Right ventricle myocardium inferior (tissue), 1 donor: ENCODE measurements at places on chromosomes 3 and 15. TPM values are rescaled to one million over a fixed set of nuclear protein-coding genes. Genes with fewer than 3 reads are reported as not detected.

- no peak for DNase-seq
Observed at GRCh38 chr3:82132210-82133069, 371.0 kb upstream of the GBE1 start.

MB21D2 gene
- 2.1 TPM for total RNA-seq

SLC30A4 gene
- 4.0 TPM for total RNA-seq

DNA sequence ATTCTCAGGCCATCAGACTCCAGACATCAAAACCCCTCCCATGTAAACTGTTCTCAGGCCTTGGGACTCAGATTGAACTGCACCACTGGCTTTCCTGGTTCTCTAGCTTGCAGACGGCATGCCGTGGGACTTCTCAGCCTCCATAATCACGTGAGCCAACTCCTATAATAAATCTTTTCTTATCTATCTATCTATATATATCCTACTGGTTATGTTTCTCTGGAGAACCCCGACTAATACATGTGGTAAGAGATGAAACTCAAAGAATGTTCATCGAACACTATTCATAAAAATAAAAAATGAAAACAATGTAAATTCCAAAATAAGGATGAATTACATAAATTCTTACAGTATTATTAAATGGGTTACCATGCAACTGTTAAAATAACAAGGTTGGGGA is 84.5 kb upstream of the NTRK3 start:
- DNase-seq: no peak

- DNase-seq: no peak
Observed at GRCh38 chr3:10549617-10550230, 44.3 kb upstream of the ATP2B2 start.

DNA sequence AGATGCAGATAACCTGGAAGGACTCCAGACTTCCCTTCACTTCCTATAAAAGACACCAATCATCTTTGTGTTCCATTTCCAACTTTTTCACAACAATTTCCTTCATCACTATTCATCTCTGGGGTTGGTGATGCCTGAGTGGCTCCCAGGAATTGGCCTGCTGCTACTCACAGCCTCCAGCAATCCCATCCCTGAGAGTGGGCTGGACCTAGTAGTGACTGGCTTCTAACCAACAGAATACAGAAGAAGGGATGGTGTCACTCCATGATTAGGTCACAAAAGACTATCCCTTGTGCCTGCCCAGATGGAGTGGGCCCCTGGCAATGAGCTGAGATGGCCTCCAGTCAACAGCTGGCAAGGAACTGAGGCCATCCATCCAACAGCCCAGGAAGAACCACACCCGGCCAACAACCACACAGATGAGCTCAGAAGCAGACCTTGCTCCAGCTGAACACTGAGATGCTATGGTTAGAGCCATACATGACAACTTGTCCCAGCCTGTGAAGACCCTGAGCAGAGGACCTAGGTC is 20.9 kb downstream of the OCA2 start:
- no peak for DNase-seq

ATP13A4 gene
- 0.38 TPM for total RNA-seq

- no peak for DNase-seq
Observed at GRCh38 chr15:80831606-80832224, 52.5 kb downstream of the CEMIP start.

- no peak for DNase-seq
Observed at GRCh38 chr3:71968544-71968943, 183.6 kb upstream of the PROK2 start.

MCF2L2 gene
- total RNA-seq: 0.22 TPM

PLEKHO2 gene
- total RNA-seq: 10.4 TPM

DNA sequence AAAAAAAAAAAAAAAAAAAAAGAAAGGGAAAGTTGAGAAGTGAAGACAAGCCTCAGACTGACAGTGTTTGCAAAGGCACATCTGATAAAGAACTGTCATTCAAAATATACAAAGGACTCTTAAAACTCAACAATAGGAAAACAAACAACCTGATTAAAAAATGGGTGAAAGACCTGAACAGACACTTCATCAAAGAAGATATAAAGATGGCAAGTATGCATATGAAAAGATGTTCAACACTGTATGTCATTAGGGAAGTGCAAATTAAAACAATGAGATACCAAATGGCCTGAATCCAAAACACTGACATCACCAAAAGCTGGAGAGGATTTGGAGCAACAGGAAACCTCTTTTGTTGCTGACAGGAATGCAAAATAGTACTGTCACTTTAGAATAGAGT is 48.6 kb downstream of the MCCC1 start:
- no peak for DNase-seq

NOX5 gene
- total RNA-seq: not detected

- no peak for DNase-seq
Observed at GRCh38 chr3:62604298-62604697, 230.9 kb upstream of the FEZF2 start.

GRCh38 chr3:132461544-132461943 is 44.2 kb downstream of the DNAJC13 start:
- no peak for DNase-seq

CACNA2D2 gene
- total RNA-seq: 1.2 TPM

KIF7 gene
- total RNA-seq: 2.2 TPM

ADAMTS17 gene
- total RNA-seq: 1.4 TPM

DNA sequence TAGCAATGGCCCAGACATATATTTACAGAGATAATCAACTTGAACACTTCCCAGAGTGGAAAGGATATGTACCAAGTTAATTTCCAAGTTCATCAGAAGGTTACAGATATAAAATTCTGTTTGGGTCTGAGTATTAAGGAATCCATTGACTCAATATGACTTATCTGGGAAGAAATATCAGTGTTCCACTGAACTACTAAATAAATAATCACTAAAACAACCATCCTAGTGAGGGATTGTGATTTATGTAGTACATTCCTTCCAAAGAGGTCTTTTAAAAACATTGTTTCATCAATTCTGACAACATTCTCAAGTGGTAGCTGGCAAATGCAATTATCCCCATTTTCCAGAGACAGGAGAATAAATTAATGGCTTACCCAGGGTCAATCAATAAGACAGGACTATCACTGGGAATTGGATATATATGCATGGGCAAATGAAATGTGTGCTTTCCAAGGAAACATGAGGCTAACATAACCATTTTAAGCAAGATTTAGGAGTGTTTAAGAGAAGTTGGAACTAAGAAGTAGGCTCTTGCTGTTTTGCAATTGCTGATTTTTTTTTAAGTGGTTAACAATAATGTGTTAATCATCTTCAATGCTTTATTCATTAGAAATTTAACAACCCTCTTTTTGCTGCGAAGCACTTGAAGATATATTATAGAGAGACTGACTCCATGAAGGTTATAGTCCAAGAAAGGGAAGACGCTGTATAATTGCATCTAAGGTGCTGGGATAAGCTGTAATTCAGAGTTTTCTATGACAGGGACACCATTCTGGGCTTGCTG is 37.9 kb downstream of the SLC9A9 start:
- no peak for DNase-seq

GREM1 gene
- total RNA-seq: not detected

DNA sequence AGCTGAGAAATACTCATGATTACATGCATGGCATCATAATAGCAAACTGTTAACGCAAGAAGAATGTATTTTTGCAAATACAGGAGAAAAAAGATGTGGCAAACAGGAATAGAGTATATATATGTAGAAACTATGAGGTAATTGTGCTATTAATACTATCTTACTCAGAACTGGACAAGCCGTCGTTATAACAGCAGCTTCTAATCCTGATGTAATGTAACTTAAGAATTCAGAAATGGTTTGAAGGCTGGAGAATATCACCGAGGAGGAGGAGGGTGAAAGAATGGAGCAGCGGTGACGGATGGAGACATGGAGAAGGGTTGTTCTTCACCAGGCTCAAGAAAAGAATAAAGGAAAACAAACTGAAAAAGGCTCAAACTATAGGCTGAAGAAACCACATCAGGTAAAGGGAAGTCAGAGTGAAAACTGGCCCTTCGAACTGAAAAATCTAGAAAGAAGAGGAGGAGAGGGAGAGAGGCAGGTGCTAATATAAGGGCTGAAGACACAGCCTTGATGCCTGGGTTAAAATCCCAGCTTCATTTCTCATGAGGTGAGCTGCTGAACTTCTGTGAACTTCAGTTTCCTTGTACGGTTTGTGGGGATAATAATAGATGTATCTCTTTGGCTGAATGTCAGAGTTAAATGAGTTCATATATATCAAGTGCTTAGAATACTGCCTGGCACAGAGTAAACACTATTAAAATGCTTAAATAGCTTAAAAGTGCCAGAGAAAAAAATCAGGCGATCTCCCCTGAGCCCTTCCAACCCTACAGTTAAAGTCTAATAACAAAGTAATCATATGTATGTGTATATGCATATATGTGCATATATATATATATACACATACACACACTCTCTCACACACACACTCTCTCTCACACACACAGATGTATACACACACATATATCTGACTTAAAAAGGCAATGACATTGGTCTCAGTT is 43.9 kb downstream of the GOLIM4 start:
- DNase-seq: no peak

GRCh38 chr3:177133860-177134815 is 63.1 kb downstream of the TBL1XR1 start:
- DNase-seq: no peak

DNA sequence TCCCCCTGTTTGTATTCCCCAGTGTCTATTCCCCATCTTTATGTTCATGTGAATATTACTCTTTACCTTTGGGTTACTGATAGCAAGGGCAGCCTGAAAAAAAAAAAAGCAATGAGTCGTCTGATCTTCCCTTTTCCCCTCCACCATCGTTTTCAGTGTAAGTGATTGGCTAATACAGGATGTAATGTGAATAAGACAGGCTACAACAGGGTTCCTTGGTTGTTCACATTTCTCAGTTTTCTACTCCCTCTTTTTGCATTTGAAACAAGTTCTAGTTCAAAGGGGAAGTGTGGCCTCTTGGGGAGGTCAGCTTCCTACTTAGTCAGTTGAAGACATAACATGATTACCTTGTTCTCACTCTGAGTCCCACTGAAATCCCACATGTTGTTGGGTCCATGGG is 278.0 kb upstream of the TRIM42 start:
- DNase-seq: no peak

DNA sequence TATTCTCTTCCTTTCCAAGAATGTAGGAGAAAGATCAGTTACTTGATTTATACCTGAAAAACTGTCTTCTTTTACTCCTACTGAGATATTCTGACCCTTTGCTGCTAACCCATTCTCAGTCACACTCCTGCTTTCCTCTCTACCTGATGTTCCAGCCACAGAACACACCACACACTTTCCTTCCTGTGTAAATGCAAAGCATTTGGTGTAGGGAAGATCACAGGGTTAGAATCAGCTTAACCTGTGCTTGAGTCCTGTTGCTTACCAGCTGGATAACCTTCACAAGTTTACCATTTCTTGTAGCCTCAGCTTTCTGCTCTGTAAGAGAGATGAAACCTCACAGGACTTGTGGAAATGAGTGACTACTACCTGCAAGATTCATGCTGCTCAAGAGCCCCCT is 489.8 kb upstream of the GOLIM4 start:
- no peak for DNase-seq

DNA sequence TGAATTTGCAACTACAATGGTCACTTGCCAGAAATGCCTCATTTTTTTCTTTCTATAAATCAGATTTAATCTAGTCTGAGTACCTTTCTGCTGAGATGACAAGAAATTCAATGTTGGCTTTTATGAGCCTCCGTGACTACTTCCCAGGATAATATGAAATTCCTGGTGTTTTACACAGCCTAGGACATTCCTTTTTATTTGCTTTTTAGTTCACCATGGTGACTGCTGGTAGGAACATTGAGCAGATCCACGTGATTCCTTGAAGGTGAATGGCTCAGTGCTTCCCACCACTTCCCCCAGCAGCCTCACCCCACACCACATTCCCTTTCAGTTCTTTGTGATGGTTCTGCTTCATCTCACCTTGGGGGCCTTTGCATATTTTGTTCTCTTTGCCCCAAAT is 4.3 kb upstream of the NPTN start:
- no peak for DNase-seq

GRCh38 chr3:30611613-30612436 is 5.4 kb downstream of the TGFBR2 start:
- DNase-seq: no peak

DNA sequence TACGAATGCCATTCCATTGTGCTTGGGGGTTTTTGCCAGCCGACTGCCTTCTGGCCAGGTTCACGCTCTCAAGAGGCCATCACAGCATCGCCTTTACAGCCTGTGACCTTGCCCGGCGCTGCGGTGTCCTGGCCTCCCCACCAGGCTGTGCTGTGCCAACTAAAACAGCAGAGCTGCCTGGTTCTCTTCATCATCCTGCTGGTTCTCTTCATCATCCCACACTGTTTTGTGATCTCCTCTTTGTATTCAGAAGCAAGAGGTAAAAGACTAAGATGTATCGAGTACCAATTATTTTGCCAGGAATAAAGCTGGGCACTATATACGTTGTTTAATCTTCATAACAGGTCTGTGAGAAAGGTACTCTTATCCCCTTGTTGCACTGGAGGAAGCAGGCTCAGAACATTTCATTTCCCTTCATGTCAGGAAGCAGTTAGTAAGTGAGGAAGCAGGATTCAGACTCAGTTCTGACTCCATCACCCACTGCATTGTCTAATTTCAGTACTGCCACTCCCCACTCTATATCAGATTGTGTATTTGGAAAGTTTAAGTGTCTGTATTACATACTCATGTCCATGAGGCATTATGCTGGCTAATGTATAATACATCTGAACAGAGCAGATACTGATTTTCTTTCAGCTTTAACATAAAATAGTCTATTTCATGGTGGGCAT is 92.7 kb downstream of the LRRC28 start:
- no peak for DNase-seq

GRCh38 chr3:113354307-113354706 is 87.0 kb downstream of the CFAP44 start:
- no peak for DNase-seq

GRCh38 chr15:84904419-84904818 is 20.0 kb downstream of the SLC28A1 start:
- DNase-seq: no peak

- no peak for DNase-seq
Observed at GRCh38 chr3:10251006-10251405, 2.7 kb downstream of the TATDN2 start.

- DNase-seq: no peak
Observed at GRCh38 chr15:65918357-65918920, 49.1 kb downstream of the RAB11A start.

GRCh38 chr15:58627046-58627445 is 122.5 kb downstream of the ADAM10 start:
- DNase-seq: no peak
